ENCODE measurements at places on chromosomes 2 and 18.

- no peak for DNase-seq
These were observed 105.6 kb downstream of the MAPK4 start for GRCh38 chr18:50665519-50665918.

DNA sequence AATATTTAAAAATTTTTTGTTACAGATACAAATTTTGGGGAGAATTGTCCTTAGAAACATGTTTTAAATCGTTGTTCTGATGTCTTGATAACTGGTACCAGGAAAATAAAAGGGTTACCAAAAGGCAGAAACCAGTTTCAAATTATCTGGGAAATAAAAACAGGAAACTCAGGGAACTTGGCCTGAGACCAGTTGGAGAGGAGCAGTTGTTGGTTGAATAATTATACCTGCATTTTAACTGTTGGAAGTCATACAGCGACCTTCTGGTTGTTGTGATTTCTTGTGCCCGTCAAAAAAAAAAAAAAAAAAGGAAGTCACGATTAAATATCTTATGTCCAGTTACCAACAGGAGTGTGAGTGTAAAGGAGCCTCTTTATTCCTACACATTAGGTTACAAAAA, 51.8 kb downstream of the CRIM1 start:
- DNase-seq, result no peak

- no peak for DNase-seq
These were observed 163.6 kb downstream of the C1D start for GRCh38 chr2:67899187-67899586.

- DNase-seq, result no peak
These were observed 45.8 kb downstream of the SH3RF3 start for GRCh38 chr2:109174626-109175349.

DNA sequence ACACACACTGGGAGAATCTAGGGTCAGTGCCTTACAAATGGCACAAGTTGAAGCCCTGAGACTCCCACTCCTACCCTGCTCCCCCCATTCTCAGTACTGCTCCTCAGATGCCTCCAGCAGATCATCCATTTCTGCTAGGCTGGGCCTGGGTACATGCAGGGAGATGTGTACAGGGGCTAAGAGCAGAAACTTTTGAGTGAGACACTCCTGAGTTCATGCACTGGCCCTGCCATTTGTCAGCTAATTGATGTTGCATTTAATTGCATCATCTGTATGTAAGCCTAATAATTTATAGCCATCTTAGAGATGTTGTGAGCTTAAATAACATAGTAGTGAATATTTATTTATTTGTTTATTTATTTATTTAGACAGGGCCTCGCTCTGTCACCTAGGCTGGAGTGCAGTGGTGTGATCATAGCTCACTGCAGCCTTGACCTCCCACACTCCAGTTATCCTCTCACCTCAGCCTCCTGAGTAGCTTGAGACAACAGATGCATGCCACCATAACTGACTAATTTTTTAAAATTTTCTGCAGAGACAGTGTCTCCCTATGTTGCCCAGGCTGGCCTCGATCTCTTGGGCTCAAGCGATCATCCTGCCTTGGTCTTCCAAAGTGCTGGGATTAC, 4.8 kb upstream of the CASP8 start:
- no peak for DNase-seq

All from muscle of arm (tissue), 14 donors.